ENCODE measurements at places on chromosomes 7 and 10.

- no peak for DNase-seq
Observed at GRCh38 chr10:73545357-73545756, 45.8 kb downstream of the USP54 start.

- DNase-seq, result no peak
Observed at GRCh38 chr7:67620216-67620933, 623.7 kb downstream of the TYW1 start.

DNA sequence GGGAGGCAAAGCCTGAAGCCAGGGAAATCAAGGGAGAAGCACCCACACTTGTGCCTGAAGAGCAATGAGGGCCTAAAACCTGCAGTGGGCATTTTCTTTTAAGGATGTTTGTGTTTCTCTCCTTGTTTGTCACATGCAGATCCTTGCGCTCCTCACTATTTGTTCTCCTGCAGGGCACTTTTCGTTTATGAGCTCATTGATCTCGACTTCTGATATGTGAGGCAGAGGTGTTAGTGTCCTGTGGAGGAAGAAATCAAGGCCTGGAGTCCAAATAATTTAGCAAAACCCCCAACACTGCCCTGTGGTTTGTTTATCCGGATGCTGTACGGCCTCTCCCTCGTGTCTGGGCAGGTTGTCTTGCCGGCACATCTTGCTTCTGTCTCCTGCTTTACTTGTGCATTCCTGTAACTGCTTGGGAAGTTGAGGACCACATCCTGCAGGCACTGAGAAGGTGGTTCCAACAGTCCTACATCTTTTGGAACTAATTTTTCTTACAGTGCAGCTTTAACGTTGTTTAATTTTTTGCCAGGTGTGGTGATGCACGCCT is 13.7 kb downstream of the UBE3C start:
- DNase-seq, result no peak

DNA sequence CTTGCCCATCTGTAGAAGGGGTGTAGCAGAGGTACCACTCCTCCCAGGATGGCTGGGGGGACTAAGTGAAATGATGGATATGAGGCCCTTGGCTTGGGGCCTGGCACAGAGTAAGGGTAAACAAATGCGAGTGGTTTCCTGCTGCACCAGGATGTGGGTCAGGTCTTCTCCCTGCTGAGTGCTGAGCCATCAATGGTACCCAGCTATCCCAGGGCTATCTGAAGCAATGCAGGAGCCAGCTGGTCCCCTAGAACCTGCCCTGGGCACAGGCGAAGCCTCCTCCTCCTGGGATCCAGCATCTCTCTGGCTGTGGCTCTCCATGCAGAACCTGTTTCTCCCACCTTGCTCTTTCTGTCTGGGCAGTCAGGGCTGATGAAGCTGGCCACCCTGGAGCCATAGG is 20.9 kb upstream of the GOLGA7B start:
- DNase-seq, result no peak

DNA sequence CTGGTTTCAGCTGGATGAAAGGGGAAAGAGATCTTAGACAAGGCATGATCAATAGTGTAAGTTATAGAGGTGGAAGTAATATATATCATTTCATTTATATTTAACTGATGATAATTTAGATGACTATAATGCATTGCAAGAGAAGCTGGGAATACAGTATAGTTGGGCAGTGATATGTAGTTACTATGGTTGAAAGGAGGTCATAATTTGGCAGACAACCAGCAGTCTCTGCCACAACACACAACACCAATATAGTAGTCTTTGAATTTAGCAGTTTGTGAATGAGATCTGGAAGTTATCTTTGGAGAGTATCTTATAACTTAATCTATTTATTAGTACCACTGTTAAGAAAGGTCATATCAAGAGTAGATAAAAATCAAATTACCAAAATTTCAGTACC is 39.9 kb downstream of the TAX1BP1 start:
- DNase-seq, result no peak
